CD4-positive, alpha-beta T cell treated with Interleukin-1 beta for 1 hour (primary cell): ENCODE measurements at places on chromosomes 4 and X.

DNA sequence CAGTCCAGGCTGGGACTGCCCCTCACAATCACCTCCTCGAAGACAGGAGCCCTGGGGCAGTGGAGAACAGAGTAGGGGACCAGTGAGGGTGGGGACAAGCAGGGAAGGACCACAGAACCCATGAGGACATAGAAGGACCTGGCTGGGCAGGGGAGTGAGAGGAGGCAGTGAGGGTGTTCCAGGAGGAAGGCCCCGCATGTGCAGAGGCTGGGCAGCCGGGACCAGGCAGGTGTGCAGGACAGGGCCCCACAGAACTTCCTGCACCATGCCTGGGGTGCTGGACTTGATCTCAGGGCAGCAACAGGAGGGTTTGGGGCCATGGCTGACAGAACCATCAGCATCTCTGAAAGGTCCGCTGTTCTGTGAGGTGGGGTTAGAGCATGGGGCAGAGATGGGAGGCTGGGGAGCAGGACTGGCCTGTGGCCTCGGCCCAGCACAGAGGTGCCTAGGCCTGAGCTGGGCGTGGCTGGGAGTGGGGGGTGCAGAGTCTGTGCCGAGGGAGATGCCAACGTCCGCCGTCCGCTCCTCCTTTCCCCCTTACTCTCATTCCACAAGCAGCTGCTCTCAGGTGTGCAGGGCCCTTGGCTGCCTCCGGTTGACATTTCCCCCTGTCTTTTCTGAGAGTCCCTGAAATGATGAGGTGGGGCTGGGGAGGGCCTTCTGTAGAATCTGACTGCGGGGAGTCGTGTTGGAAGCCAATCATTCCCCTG is 40.8 kb downstream of the EVC start:
- DNase-seq: no peak

GRCh38 chr4:154719087-154719486 is 24.7 kb upstream of the LRAT start:
- DNase-seq: no peak

- no peak for DNase-seq
Measured at GRCh38 chr4:98601708-98602107, 56.7 kb downstream of the TSPAN5 start.

- no peak for DNase-seq
Measured at GRCh38 chrX:9510366-9510765, 45.5 kb downstream of the TBL1X start.

DNA sequence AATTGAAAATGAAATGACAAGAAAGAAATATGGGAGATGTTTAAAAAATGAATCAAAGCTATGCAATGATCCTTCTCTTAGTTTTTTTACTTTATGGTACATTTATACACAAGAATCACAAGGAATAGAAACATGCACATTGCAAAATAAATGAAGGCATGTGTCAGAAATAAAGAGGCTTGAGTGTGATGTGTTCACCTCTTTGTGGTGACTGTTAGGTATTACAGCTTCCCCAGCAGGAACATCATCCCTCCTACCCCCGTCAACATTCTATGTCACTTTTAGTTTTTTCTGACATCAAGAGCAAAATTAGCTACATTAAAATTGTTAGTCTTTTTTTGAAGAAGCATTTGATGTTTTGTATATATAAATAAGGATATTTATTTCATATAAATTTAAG is 214.8 kb downstream of the SLC4A4 start:
- DNase-seq: no peak
